ENCODE measurements at places on chromosomes 5 and 9.

DNA sequence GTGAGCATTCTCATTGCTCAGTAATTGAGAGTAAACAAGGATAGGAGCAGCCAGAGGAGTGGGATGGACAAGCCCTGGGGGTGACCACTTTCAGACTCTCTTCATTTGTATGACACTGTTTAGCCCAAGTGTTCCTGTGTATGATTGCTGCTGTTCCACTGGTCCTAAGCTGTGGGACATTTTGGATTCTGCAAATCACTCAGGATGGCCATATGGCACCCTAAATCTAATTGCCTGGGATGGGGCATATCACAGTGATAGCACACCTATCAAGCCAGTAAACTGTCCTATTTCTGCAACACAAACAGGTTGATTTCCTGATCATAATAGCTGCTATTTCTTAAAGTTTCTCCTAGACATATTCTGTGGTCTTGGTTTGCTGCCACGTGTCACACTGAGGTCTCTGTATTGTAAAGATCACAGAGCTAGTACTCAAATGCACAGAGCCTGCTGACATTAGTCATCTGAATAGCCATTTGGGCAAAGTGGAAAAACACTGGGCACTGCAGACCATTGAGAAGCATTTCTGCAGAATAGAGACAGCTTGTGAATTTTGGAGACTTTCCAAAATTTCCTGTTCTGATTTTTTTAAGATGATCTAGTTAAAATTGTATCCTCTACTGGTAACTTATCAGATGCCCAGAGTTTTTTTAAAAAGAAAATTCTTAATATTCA is 320.2 kb downstream of the RFX3 start:
- DNase-seq = no peak

GRCh38 chr9:22913026-22913425 is 466.4 kb downstream of the DMRTA1 start:
- DNase-seq = no peak

- DNase-seq = no peak
Observed at GRCh38 chr5:55066277-55066676, 36.2 kb upstream of the GZMA start.

- DNase-seq = no peak
Observed at GRCh38 chr5:34833976-34834793, 4.8 kb upstream of the TTC23L start.

GRCh38 chr5:180468732-180469585 is 25.2 kb upstream of the CNOT6 start:
- DNase-seq = no peak

DNA sequence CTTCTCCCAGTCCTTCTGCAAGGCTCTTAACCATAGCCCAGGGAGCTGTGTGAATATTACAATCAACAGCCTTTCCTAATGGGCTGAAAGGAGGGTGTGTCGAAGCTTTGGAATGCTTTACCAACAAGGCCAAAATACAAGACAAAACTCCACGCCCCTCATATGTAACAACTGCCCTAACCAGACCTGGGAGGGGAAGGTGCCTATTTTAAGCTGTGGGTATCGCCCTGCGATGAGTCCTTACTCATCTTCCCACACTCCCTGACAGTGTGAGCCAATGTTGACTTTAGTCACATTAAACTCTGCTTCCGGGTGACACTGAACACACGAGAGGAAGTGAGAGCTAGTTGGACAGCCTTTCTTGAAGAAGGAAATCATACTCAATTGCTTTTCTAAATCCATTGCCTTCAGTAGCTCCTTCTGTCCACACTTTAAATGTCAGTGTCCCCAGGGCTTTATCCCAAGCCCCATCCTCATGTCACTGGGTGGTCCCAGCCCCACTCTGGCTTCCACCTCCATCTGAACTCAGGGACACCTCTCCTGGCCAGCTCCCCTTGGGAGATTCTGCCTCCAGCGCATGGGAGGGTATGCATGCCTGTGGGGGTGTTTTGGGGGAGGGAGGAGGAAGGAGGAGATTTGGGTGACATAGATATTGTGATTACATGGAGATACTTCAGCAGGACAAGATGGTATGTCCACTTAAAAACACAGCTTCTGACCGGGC is 6.5 kb upstream of the TBC1D9B start:
- peak; percentile 51 for DNase-seq

DNA sequence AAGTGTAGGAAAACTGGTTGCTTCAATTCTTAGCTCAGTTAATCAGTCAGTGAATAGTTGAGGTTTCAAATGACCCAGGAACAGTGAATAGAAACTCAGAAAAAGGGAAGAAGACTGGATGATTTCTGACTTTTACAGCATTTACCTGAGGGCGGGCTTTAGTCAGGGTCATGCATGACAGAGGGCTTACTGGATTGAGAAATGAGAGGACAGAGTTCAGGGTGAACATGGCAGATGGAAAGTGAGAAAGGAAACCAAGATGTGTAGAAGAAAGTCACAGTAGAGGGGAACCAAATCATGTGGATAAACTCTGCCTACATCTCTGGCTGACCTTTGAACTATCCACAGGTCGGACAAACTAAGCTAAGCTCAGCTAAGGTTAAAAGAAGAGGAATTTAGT is 596.0 kb downstream of the SEMA5A start:
- no peak for DNase-seq

- DNase-seq = no peak
Observed at GRCh38 chr5:139951296-139951924, 91.7 kb downstream of the NRG2 start.
